ENCODE measurements at places on chromosomes 16 and 17.
A peak's percentile ranks its signal among the peaks of the same experiment; 100 is the strongest.

- DNase-seq: no peak
Observed at GRCh38 chr16:81666113-81666512, 113.0 kb upstream of the PLCG2 start.

GRCh38 chr17:72763981-72764380 lies 328.5 kb downstream of the SLC39A11 start:
- DNase-seq: no peak

DNA sequence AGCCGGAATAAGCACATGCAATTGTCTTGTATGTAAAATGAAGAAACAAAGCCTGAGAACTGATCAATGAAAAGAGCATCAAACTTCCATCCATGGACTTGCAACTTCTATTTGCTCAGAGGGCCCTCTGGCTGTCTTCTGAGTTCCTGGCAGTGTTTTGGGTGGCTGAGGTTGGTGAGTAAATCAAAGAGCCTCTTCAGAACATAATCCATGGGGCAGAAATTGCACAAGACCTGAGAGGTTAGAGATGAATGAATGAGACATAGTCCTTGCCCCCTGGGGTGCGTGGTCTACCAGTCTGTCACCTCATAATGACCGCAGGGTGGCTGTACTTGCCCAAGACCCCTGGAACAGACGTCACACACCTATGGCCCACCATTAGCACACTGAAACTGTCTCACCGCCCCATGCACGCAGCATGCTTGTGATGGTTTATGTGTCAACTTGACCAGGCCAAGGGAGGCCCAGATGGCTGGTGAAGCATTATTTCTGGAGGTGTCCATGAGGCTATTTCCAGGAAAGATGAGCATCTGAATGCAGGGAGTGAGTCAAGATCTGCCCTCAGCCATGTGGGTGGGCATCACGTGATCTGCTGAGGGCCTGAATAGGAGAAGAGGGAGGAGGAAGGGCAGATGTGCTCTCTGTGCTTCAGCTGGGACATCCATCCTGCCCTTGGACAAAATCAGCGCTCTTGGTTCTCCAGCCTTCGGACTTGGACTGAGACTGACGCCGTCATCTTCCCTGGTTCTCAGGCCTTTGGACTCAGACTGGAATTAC lies 8.3 kb downstream of the PIK3R6 start:
- DNase-seq: peak; percentile 8

- no peak for DNase-seq
Observed at GRCh38 chr16:17828012-17828411, 357.3 kb upstream of the XYLT1 start.

DNA sequence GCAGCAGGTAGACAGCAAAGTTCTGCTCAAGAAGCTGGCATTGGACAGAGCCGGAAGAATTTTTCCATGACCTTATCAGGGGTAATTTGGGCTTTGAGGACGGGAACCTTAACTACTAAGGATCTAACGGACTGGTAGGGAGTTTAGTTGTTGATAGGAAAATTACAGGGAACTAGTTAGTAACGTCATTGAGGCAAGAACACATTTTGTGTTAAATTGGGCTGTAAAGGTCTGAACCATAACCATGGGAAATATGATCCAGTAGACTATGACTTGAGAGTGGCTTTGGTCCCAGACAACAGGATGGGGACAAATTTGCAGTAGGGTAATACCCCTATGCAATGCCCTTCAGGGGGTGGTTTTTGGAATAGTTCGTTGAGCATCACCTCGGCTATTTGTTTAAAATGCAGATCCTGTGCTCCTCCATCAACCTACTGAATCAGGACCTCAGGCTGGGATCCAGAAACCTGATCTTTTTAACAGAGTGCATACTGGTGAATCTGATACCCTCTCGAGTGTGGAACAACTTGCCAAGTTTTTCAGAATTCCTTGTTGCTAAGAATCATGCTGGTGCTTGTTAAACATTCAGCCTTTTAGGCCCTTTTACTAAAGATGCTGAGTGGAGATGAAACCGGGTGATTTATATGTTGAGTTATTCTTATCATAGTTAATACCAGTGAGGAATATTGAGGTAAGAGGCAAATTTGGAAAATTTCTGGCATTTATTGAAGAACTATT lies 255.1 kb downstream of the MAP2K6 start:
- no peak for DNase-seq

DNA sequence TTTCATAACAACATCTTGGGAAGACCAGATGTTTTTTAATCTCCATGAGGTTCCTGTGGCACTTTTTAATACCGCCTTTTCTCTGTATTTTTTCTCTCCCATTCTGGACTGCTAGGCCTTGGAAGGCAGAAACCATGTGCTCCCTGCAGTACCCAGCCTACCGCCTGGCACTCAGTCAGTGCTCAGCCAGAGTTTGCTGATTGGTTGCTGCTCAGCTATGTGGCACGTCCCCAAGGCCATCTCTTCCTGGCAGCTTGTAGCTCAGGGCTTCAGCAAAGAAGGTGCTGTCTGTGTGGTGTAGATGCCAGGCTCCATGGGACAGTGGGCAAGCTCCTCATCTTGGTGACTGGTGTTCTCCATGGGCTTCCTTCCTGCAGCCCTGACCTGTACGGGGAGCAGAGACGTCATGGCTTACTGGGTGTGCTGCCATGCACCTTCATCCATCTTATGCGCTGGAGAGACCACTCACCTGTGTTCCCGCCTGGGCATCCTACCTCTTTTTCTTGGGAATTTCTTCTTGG lies 86.7 kb downstream of the CLEC16A start:
- no peak for DNase-seq

DNA sequence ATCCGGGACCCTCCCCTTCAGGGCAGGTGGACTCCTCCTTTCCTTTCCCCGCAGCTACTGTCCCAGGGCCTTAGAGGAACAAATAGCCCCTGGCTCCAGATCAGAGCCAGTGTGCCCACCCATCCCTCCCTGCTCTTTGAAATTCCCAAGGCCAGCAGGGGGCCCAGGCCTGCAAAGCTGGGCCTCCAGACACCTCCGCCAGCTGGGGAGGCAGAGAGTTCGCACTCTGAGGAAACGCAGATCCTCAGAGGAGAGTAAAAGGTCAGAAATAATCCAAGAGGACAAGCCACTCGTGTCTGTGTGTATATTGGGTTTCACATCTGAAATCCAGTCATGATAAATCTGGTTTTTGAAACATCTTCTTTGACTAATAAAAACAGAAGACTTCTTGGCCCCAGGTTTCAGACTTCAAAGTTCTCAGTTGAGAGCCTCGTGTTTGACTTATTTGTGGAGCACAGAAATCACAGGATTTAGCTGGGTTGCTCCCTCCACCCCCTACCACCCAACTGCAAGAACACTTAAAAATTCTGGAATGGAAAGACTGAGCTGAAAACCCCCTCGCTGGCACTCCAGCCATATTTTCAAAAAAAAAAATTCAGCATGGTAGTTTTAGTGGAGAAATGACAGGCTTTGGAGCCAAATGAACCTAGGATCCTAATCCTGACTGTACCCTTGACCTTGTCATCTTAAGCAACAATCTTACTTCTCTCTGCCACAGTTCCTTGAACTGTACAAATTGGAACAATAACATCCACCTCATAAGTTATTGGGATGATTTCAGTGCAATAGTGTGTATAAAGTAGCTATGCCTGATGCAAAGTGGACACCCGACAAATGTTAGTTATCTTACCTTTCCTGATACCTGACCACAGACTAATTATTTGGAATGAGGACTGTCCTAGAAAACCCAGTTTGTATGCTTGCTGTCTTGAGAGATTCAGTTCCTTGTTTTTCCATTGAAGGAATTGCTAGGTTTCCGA lies 44.5 kb upstream of the TBX2 start:
- no peak for DNase-seq

GRCh38 chr16:88084881-88085280 lies 133.6 kb downstream of the BANP start:
- DNase-seq: no peak

GRCh38 chr16:68475071-68475470 lies 26.8 kb upstream of the SMPD3 start:
- no peak for DNase-seq

All from GOT3 (cell line).